ENCODE measurements at places on chromosomes 1 and 21.

- DNase-seq: no peak
Observed at GRCh38 chr1:72489801-72490200, 207.5 kb upstream of the NEGR1 start.

GRCh38 chr1:226946285-226946684 lies 6.2 kb downstream of the COQ8A start:
- DNase-seq: no peak

- no peak for DNase-seq
Observed at GRCh38 chr21:27265949-27266348, 299.1 kb upstream of the ADAMTS5 start.

DNA sequence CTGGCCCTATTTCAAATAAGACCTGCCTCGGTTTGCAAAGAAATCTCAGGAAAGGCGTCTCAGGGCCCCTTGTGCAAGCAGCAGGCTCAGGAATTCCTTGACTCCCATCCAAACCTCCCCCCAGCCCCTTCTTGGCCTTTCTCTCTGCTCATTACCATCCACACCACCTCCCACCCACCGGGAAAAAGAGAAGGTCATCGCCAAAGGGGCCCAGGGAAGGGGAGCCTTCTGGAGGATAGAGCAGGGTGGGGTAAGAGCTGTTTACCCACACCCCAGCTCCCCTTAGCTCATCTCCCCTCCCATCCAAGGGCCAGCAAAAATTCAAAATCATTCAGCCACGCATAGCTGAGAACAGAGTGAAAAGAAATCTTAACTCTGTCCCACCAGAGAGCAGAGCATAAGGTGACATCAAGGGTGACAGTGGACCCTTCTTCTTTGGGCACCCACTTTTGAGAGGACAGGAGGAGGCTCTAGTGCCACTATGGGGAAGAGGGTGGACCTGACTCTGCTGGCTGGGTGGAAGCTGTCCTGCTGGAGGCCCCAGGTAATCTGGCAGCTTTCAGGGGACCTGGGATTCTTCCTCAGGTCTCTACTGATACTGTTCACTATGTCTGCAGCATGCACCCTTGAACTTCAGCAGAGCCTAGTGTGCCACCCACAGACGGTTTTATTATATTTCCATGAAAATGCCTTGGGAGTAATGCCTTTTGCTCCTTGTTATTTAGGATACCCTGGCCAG lies 3.9 kb upstream of the WNT2B start:
- no peak for DNase-seq

DNA sequence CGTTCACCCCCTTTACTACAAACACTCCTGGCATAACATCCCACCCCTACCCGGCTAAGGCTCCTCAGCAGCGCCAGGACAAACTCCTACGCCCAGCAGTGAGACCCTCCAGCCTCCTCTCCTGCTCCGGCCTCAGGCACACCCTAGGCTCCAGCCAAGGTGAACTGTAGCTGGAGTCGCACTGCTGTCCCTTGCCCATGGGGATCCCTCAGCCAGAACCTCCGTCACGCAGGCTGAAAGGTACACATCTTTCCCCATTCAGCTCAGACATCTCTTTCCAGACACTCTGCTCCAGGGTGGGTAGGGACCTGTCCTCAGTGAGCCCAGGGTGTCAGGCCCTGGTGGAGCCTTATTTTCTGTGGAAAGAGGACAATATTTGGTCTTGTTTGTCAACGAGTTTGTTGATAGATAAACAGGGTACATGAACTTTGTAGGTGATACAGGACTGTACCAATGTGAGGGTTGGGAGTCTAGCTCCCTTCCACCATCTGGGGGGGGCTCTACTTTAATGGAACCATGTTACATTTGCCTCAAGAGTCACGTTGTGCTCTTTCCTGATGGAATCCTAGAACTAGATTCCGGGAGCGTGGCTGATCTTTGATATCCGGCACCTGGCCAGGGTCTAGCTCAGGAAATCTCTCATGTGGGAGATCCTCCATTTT lies 56.5 kb upstream of the SSBP3 start:
- DNase-seq: no peak

- DNase-seq: no peak
Observed at GRCh38 chr1:209390764-209391163, 192.8 kb upstream of the CAMK1G start.

DNA sequence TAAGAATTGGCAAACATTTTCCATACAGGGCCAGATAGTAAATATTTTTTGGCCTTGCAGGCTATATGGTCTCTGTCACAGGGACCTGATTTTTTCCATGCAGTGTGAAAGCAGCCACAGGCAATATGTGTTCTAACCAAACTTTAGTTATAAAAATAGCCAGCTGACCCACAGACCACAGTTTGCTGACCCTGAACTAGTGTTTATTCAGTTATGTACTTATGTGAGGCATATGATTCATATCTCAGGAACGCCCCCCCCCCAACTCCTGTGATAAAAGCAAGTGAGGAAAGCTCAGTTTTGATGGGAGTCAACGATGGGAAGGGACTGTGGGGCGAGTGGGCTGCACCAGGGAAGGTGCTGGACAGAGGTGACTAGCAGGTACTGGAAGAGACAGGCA lies 80.1 kb downstream of the HMGB4 start:
- no peak for DNase-seq

- DNase-seq: no peak
Observed at GRCh38 chr1:180175291-180175690, 20.6 kb downstream of the QSOX1 start.
